ENCODE measurements at places on chromosomes 3 and 15.
A peak's percentile ranks its signal among the peaks of the same experiment; 100 is the strongest.

DNA sequence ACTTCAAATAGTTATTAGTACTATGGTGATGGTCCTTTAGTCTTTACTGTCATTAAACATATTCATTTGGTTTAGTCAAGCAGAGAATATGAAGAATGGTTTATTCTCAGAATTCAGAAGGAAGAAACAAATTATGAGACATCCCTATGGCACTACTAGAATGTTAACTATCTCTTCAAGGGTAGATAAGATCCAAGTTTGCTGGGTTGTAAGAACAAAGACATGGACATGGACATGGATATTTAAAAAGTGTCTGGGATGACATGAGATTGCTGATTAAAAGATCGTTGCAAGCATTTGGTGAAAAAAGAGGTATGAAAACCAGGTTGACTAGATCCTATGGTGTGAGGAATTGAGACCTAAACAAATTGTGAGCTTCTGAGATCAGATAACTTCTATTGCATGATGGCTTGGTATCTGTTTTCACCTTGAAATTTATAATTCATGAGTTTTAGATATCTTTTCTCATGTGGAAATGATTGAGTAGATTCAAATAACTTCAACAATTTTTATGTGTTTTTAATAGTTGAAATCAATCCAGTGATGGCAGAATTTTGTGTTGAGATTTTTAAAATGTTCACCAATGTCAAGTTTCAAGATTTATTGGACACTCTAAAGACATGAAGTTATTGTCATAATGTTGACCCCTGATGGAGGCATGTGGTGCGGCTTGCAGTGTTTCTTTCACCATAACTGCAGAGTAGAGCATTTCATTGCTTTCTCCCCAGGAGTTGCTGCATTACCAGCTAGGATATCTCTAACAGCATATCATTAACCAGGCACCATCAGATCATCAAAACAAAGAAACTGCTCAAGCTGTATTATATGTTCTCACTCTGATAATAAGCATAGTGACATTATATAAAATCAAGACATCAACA is 72.6 kb downstream of the NAALADL2 start:
- DNase-seq, result no peak

GRCh38 chr15:27592036-27592760 is 506.9 kb downstream of the OCA2 start:
- DNase-seq, result no peak

GRCh38 chr15:80778964-80779657 is at the start of gene CEMIP:
Gene CEMIP, plus strand, starts transcription at chr15:80779370. Its CDS starts 94,510 bp downstream, at chr15:80873880.
- DNase-seq, result peak; percentile 49

DNA sequence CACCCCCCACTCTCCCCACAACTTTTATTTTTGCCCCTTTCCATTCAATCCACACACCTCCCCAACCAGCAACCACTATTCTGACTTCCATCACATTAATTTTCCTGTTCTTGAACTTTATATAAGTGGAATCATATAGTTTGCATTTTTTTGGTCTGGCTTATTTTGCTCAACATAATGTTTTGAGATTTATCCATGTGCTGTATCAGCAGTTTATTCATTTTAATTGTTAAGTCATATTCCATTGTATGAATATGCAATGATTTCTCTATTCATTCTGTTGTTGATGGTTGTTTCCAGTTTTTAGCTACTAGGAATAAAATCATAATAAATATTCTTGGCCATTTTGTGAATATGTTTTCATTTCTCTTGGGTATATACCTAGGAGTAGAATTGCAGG is 5.8 kb upstream of the SCAMP5 start:
- DNase-seq, result no peak

DNA sequence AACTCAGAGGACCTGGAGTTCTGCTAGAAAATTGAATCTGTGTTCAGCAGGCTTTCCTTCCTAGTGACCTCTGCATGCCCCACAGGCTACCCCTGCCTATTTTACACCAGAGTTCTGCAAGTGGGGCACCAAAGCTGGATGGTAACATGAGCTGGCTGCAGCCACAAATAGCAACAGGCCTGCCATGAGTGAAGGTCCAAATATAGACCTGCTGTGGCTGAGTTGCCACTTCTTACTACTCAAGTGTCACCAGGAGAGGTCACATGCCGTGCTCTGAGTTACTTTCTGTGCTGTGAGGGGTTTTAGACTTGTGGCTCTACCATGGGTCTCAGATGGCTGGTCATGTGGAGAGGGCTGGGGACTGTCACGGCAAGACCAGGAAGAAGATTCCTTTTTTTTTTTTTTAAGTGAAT is at the start of gene FSD2:
FSD2 (minus strand) TSS at position 76 of the 413 bp plus-strand sequence. CDS start 18,679 bp downstream, outside the sequence.
- DNase-seq, result no peak

DNA sequence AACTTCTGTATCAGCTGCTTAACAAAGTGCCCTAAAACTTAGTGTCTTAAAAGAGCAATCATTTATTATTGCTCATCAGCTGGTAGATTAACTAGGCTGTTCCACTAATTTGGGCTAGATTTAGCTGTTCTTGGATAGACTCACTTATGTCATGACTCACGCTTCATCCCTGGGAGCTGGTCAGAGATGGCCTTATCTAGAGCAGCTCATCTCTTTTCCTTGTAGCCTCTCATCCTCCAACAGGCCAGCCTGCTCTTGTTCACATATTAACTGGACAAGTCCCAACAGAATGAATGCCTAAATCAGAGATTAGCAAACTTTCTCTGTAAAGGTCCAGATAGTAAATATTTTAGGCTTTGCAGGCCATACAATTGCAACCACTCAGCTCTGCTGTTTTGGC is 66.9 kb upstream of the PLAAT1 start:
- no peak for DNase-seq

- DNase-seq, result no peak
These were observed 15.4 kb downstream of the BCL2L10 start for GRCh38 chr15:52097180-52097579.

- DNase-seq, result no peak
These were observed 25.5 kb downstream of the GLDN start for GRCh38 chr15:51366920-51367319.

DNA sequence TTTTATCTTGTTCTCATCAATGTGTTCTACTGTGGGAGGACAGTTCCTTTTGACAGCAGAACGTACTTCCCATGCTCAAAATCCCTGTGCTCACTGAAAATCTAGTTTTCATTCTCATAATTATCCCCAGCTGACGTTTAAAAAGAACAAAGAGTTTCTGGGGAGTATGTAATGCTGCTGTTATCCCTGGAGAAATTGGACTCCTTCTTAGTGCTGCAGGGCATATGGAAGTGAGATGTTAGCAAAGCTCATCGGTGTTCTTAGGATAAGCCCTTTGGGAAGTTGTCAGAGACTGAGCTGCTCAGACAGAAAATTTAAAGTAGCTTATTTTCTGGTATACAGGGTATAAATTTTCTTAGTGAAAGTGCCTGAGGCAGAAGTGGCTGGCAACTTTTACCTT is 66.5 kb downstream of the CDAN1 start:
- no peak for DNase-seq

GRCh38 chr3:45188719-45189659 is 37.1 kb downstream of the TMEM158 start:
- DNase-seq, result no peak

GRCh38 chr3:132593241-132593946 is 3.7 kb upstream of the ACKR4 start:
- DNase-seq, result no peak

- DNase-seq, result no peak
These were observed 353.0 kb downstream of the MAGI1 start for GRCh38 chr3:65685621-65686235.

DNA sequence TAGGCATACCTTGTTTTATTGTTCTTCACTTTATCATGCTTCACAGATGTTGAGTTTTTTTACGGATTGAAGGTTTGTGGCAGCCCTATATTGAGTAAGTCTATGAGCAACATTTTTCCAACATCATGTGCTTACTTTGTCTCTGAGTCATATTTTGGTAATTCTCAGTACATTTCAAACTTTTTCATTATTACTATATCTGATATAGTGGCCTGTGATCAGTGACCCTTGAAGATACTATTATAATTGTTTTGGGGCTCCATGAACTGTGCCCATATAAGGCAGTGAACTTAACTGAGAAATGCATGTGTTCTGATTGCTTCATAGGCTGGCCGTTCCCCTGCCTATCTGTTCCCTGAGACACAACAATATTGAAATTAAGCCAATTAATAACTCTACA is 42.8 kb upstream of the NSMCE3 start:
- DNase-seq, result no peak

DNA sequence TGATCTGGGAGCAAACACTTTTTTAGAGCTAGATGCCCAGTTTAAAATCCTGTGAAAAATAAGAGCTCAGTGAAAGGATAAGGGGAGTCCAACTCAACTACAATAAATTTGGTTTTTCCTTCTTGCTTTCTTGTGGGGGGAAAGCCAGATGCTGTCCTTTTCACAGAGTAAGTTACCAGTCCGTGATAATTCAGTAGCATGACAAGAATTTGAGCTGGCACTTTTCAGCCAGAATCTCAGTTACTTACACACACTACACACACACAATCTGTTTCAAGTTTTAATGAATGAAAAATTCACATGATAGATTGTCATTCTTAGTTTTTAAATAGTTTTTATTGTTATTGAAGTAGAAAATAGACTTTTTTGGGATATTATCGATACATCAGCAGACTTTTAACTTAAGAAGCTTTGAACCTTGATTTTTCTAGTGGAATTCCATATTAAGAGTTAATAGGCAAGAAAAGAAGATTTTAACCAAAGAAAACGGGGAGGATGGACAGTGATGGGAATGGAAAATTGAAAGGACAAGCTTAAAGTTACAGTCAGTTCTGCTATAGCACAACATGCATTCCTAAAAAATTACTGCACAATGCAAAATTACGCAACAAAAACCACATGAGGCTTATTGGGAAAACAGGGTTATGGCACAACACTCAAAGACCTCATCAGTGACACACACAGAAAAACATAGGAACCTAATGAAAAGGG is 47.0 kb downstream of the PSMD6 start:
- no peak for DNase-seq

GRCh38 chr3:53193466-53194209 is 32.6 kb downstream of the PRKCD start:
- no peak for DNase-seq

- no peak for DNase-seq
These were observed 46.9 kb upstream of the CHD2 start for GRCh38 chr15:92853222-92853621.

GRCh38 chr15:65184305-65184867 is 756 bp downstream of the CLPX start:
- DNase-seq, result peak; percentile 30

GRCh38 chr15:39549912-39550311 is 31.0 kb upstream of the THBS1 start:
- DNase-seq, result no peak

- no peak for DNase-seq
These were observed 12.4 kb downstream of the RTP2 start for GRCh38 chr3:187689984-187690383.

All from activated CD4-positive, alpha-beta T cell treated with anti-CD3 and anti-CD28 coated beads for 24 hours (primary cell).